ENCODE measurements at places on chromosomes 4 and X.
A peak's percentile ranks its signal among the peaks of the same experiment; 100 is the strongest.

DNA sequence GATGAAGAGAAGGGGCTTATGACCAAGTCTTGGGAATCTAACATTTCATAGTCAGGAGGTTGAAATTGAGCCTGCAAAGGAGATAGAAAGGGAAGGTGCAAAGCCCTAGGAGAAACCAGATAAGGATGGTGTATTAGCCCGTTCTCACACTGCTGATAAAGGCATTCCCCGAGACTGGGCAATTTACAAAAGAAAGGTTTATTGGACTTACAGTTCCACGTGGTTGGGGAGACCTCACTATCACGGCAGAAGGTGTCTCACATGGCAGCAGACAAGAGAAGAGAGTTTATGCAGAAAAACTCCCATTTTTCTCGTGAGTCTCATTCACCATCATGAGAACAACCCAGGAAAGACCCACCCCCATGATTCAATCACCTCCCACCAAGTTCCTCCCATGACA, 129.5 kb upstream of the LNX1 start:
- no peak for DNase-seq

DNA sequence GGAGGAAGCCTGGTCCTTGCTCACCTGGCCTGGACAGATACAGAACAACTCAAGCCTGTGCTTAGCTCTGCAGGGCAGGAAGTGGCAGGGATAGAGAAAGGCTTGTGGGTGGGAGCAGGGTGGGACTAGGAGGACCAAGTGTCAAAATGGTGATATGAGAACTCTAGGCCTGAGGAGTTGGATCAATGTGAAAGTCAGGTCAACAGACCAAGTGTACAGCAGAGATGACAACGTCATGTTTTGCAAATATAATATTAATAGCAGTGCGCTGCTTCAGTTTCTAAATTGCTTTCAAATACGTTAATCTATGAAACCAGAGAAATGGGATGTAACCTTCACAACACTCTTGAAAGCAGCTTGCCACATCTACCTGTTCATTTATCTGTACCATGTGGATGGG, 114.2 kb upstream of the MAP3K15 start:
- no peak for DNase-seq

DNA sequence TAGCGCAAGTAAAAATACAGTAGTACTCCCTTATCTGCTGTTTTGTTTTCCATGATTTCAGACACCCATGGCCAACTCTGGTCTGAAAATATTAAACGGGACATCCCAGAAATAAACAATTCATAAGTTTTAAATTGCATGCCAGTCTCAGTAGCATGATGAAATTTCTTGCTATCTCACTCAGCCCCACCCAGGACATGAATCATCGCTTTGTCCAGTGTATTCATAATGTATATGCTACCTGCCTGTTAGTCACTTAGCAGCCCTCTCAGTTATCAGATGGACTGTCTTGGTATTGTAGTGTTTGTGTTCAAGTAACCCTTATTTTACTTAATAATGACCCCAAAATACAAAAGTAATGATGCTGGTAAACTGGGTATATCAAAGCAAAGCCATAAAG, 158.2 kb upstream of the DDIT4L start:
- DNase-seq, result no peak

- DNase-seq, result no peak
Measured at GRCh38 chrX:53474707-53475106, 40.5 kb upstream of the HSD17B10 start.

GRCh38 chr4:7540654-7541413, 106.1 kb upstream of the PSAPL1 start:
- DNase-seq, result no peak

- no peak for DNase-seq
Measured at GRCh38 chr4:165394275-165394674, 15.5 kb downstream of the CPE start.

DNA sequence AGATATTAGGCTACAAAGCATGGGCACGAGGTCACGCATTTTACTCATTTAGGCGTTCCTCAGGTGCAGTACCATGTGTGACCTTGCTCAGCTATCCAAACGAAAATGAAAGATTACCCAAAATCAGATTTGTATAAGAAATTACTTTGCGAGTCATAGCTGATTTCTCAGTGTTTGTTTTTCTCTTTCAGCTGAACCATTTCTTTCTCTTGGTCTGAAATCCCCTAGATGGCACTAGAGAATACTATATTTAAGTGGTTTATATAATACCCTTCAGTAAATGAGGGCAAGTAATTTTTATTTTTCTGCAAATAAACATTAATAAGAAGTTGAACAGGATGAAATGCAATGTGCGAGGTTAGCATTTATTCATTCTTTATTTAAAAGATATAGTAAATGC, 496.6 kb downstream of the STIM2 start:
- DNase-seq, result no peak

- peak; percentile 86 for DNase-seq
Measured at GRCh38 chr4:20395160-20395773, 143.6 kb downstream of the SLIT2 start.

- DNase-seq, result no peak
Measured at GRCh38 chr4:126136922-126137781, 822.4 kb downstream of the FAT4 start.

- no peak for DNase-seq
Measured at GRCh38 chr4:4930677-4931076, 71.2 kb downstream of the MSX1 start.

DNA sequence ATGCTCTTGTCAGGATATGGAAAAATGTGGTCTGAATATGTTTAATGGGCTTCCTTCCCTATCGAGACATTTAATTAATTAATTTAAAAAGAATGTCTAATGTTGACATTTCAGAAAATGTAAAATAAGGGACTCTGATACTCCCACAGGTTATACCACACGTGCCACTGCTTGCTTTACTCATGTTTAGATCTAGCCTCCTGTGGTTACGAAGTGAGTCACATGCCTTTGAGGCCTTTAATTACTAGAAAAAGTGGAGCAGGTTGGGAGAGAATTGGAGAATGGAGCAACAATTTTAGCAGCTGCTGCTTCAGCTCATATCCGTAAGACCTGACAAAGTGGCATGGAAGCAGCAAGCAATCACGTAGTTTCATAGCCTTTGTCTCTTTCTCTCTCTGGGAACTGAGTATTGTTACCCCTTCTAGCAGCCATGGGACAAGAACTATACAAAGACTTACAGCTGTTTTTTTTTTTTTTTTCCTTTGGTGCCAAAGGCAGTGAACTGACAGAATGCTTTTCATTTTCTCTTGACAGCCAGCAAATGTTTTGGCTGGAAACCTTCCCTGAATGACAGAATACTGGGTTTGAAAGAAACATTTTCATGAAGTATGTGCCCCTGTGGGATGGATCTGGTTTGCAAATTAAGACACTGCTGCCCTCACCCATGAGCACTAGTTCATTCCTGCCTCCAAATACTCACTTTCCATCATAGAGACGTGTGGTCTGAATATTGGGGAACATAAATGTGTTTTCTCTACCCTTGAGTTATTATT, 355.1 kb upstream of the PABPC5 start:
- no peak for DNase-seq

DNA sequence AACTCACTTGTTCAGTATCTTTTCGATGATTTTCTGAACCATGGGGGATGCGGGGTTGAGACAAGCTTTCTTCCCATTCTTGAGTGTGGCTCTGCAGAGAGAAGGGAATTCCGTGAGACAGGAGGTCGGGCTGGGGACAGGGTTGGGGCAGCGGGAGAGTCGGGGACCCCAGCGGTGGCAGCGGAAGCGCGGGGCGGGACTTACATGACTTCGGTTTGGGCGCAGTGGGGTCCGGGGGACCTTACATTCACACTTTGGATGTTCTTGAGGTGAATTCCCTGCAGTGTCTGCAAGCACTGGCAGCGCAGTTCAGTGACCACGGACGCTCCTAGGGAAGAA, 434 bp downstream of the CXCL3 start:
- DNase-seq, result no peak

- DNase-seq, result no peak
Measured at GRCh38 chr4:82954212-82954611, 53.7 kb downstream of the THAP9 start.

DNA sequence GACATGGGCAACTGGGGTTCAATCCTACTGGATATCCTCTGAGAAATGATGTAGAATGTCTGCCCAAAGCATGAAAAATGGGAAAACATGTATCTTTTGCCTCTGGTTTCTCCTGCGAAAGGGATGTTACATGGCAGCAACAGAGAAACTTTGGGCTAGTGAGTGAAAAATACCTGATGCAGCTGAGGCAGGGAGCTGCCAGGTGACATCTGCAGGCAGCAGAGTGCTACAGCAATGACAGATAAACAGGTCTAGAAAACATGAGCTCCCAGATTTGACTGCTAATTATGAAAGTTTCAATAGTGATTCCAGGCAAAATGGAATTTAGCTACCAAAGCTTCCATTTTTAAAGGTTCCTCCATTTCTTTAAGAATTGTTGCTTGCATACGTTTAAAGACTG, 4.8 kb upstream of the CXCL1 start:
- DNase-seq, result no peak

GRCh38 chr4:38315286-38315685, 348.7 kb upstream of the KLF3 start:
- DNase-seq, result no peak

DNA sequence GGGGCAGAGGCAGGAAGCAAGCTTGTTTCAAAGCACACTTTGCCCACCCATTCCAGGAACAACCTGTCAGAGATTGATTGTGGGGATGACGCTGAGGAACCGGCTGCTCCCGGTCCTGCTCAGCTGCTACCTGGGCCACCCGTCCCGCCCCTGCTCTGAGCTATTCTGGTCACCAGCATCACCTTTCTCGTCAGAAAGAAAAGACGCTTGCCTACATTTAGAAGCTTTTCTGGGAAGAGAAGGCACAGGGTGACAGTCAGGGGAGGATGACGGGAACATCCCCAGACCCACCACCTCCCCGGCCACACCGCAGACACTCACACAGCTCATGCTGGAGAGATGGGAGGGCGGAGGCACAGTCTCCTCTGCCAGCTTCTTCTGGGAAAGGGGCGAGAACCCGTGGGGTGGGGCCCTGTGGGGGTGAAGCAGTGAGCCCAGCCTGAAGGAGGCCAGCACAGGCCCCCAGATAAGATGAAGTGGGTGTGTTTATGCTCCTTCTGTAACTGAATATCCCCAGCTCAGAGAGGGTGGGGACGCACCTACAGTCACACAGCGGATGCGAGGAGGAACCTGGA, 81.8 kb downstream of the CPZ start:
- no peak for DNase-seq

GRCh38 chr4:88738180-88738579, 40.6 kb upstream of the NAP1L5 start:
- no peak for DNase-seq

- DNase-seq, result no peak
Measured at GRCh38 chr4:185576314-185576961, 41.1 kb upstream of the PDLIM3 start.

DNA sequence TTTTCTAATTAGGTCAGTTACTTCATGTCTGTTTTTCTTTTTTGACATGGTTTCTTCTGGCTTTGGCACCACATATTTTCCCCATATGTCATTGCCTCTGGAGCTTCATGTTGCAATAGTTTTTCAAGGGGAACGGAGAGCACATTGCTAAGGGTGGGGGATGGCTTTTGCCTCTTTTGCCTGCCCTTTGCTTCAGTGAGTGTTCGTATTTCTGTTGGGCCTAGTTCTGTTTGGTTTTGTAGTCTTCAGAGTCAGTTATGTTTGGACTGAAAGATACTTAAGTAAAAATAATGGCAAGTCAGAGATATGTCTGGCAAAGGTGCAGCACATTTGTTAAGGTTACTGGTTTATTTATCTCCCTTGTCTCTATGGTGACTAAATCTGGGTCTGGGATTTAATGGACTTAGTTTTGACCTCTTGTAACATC, 29.1 kb downstream of the FHL1 start:
- DNase-seq, result no peak

DNA sequence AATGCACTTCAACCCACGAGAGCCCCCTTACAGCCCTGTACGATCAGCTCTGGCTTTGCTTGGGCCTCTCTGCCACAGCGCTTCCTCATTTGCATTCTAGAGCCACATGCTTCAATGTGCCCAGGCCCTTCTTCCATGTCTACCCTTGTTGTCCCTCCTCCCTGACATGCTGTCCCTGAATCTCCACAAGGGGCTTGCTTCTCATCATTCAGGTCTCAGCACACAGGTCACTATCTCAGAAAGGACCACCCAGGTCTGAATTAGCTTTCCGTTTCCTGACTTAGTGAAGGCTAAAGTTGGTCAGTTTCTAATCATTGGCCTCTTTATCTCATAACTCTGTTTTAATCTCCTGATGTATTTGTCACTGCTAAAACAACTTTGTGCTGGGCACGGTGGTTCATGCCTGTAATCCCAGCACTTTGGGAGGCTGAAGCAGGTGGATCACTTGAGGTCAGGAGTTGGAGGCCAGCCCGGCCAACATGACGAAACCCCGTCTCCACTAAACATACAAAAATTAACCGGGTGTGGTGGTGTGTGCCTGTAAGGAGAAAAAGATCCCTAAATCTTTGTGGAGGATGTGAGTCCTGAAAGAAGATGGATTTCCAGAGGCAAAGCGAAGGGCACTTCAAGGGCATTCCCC, 17.9 kb upstream of the SLC34A2 start:
- DNase-seq, result no peak

DNA sequence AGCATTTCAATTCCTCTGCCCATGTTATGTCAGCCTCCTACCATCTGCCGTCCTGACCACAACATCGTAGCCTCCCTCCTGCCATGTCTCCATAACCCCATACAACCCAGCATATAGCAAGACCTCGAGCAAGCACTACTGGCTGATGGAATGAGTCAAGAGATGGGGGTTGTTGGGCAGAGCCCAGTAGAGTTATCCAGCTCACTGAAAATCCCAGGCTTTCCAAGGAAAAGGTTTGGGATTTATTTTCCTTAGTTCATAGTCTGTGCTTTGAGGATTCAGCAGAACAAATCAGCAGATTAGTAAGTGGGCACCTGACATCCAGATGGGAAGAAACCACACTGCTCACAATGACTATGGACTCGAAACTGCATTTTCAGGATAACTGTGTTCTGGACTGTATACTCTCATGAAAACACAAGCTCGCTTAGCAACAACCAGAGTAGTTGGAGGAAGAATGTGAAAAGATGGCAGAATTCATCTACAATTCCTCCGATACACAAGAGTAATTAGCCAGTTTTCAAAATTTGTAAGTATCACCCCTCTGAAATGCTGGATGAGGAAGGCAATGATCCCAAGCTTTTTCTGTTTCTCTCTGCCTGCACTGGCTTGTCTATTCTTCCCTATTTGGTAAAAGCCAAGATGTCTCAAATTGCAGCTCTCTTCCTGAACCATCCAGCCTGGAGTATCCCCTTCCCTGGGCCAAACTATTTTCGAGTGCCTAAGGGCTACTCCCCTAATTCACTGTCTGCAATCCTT, 186.2 kb upstream of the TBL1X start:
- DNase-seq, result no peak

- DNase-seq, result no peak
Measured at GRCh38 chr4:10069075-10069642, 47.4 kb downstream of the WDR1 start.

GRCh38 chr4:32192363-32192762, 1472.2 kb downstream of the PCDH7 start:
- no peak for DNase-seq

DNA sequence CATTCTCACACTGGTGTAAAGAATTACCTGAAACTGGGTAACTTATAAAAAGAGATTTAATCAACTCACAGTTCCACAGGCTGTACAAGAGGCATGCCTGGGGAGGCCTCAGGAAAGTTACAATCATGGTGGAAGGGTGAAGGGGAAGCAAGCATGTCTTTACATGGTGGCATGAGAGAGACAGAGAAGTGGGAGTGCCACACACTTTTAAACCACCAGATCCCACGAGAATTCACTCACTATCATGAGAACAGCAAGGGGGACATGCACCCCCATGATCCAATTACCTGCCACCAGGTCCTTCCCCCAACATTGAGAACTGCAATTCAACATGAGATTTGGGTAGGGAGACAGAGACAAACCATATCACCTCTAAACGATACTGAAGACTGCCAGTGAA, 23.0 kb downstream of the EPGN start:
- DNase-seq, result no peak
